ENCODE measurements at places on chromosomes 12 and 14. TPM values are rescaled to one million over a fixed set of nuclear protein-coding genes. Genes with fewer than 3 reads are reported as not detected.

The CLEC1A gene
- not detected for total RNA-seq

DNA sequence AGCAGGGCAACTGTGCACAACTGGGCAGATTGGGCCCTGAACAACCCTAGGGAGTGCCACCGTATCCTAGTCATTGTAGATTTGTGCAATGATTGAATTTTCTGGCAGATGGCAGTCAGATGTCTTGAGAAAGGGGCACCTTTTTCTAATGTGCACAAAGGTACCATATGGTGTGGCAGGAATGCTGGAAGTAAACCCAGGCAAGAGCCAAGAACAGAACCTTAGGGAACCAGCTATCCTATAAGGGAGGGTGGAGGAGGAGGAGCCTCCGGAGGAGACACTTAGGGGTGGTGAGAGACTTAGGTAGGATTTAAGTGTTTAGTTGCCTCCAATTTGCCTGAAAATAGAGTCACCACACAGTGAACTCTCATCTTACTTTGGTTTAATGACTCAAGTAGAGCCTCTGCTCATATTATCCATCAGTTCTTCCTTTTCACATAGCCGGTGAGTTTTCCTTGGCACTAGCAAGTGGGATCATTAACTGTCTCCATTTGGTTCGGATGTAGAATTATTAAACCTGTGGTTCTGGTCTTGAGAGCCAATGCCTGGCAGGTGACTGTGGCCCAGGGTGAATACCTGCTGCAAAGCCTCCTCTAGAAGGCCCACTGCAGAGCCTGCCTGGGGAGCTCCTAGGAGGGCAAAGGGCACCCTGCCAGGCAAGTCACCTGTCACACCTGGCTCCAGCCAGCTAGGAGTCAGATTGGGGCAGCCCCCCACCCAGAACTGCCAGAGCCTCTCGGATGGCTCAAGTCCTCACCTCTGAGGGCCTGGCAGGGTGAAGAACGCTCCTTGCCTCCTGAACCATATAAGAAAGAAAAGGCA lies 184.4 kb upstream of the HIF1A start:
- no peak overlapping the region for H3K4me3 ChIP-seq
- H3K4me1 ChIP-seq, result peaks cover 24% of the 10 kb centered on the region
- DNase-seq, result no peak
- H3K36me3 ChIP-seq, result no peaks in the 10 kb centered on the region
- no peak overlapping the region for H3K27ac ChIP-seq
- no peaks in the 10 kb centered on the region for H3K27me3 ChIP-seq

GRCh38 chr12:6964605-6965025 lies 5.8 kb downstream of the PHB2 start:
- no peaks in the 10 kb centered on the region for H3K27me3 ChIP-seq
- peaks cover 31% of the 10 kb centered on the region for H3K36me3 ChIP-seq
- peak overlapping the region; percentile 95 for H3K4me3 ChIP-seq
- H3K27ac ChIP-seq, result peak overlapping the region; percentile 98
- H3K4me1 ChIP-seq, result peaks cover 48% of the 10 kb centered on the region

GRCh38 chr14:34983786-34984185 lies 994 bp downstream of the SRP54 start:
- H3K4me3 ChIP-seq, result peak overlapping the region; percentile 58
- DNase-seq, result no peak
- no peaks in the 10 kb centered on the region for H3K36me3 ChIP-seq

The FAM181A gene
- not detected for total RNA-seq
